ENCODE measurements at places on chromosomes 1 and 21.

- DNase-seq: no peak
These were observed 150.6 kb downstream of the MRPL39 start for GRCh38 chr21:25456672-25457071.

DNA sequence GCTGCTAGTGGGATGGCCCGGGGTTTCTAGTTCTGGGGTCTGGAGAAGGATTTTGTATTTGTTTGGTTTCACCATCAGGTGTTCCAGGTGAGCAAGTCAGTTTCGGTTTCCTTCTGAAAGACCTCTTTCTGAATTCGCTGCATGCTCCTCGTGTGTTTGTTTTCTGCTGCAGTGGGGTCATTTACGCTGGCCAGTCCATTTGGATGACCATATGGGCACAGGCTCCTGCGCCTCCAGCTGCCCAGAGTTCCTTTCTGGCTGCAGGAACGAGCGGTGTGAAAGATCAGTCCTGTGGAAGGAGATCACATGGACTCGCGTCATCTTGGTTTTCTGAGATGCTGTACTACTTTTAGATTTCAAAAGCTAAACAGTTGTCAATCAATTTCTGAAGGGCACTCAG lies 83.7 kb upstream of the GCLM start:
- no peak for DNase-seq

DNA sequence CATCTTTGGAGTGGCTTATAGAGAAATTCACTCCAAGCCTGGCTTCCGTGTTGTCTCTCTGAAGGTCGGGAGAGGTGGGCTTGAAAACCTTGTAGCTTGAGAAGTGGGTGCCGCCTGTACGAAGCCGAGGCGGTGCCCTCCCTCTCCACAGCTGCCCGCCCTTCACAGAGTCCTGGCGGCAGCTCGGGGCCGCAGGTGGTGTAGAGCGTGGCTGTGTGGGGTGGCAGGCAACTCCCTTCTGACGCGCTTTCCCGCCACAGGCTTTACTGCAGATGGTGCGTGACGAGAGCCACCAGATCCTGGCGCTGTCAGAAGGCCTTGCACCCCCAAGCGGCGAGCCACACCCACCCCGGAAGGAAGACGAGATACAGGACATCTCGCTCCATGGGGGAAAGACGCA lies 33.1 kb upstream of the DIP2A start:
- DNase-seq: no peak

DNA sequence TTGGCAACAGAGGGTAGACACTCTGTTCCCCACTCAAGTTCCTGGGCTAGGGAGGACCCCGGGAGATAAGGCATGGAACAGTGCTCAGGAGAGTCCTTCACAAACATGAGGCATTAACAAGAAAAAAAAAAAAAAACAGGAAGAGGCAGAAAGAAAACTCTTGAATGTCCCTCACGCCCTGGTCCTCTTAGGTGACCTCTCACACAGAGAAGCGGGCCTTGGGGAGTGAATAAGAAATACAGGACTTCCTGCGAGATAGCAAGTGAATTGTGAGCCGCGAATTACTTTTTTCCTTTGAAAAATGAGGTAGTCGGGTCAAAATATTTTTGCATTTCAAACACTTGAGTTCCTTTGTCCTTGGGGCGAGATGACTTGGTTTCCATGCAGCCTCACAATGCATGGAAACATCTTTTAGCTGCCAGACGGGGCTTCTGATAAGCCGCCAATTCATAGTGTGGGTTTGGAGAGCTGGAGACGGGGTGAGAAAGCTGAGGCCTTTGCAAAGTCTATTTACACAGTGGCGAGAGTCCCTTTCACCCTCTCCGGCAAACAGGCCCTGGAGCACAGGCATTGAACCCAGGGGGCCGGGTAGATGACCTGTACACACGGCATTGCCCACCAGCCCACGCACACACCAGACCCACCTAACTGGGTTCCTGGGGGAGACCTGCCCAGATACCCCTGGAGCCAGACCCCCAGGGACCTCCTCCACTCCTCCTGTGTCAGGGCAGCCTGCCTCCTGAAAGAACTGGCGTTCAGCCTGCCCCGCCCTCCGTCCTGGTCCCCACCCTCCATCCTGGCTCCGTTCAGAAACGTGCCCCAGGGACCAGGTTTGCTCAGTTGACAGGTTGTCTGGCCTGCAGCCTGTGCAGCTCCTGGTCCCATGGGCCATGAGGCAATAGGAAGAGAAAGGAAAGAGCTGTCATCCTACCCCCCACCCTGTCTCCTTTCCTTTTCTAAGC lies 192.3 kb downstream of the PRDM16 start:
- DNase-seq: no peak

GRCh38 chr21:37582590-37582989 lies 216.0 kb downstream of the DYRK1A start:
- DNase-seq: peak; percentile 62

- peak; percentile 7 for DNase-seq
These were observed 51.6 kb downstream of the ZNF644 start for GRCh38 chr1:90970208-90970607.

GRCh38 chr1:75632350-75632949 lies 21.5 kb upstream of the SLC44A5 start:
- DNase-seq: peak; percentile 46

GRCh38 chr1:232704256-232704655 lies 74.3 kb upstream of the SIPA1L2 start:
- DNase-seq: peak; percentile 42

DNA sequence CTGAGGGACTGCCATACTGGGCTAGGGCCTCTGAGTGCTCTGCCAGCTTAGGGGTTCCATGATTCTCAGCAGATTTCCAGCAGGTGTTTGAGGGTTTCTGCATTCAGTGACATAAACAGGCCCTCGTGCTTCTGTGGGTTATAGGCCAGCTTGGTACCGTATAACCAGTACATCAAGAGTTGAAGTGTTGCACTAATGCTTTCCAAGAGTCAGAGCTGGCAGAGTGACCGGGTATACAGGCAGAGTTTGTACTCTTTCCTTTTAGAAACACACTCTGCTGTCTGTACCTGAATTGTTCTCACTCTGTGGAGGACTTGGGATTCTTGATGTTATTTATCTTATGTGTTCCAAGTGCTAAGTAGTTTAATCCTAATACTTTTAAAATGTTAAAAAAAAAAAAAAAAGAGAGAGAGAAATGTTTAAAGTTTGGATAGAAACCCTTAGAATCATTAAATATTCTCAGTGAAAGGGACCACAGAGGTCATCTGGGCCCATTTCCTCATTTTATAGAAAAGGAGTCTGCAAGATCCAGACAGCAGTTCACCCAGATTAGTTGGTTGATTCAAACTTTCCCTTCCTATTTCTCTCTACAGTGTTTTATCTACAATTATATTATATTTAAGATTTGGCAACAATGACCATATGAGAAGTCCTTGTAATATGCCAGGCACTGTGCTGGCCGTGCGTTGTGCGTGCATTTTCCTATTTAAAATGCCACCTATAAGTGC lies 325.8 kb downstream of the KIF26B start:
- DNase-seq: no peak

- no peak for DNase-seq
These were observed 137.9 kb upstream of the CAMK1G start for GRCh38 chr1:209445576-209445975.

DNA sequence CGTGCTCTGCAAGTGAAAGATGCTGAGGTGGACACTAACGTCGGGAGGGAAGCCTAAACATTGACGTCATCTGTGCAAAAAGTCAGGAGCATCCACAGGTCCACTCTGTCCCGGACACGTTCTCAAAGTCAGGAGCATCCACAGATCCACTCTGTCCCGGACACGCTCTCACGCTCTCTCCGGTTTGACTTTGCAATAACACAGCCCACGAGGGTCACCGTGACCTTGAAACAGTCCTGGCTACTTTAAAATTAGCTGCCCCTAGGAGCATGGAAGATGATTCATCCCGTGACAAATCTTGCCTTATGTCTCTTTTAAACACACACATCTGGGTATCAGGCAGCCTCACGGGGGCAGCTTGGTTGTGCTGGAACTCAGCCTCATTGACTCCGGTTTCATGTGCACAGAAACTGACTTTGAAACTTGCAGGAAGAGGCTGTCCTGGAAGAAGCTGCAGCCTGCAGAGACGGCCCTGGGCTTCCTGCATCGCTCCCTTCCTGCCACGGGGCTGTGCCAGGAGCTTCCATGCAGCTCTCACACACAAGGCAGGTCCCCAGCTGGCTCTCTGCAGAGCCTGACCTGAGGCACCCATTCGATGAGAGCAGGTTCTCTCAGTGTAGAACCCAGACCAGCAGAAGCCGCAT lies 18.1 kb upstream of the COL18A1 start:
- DNase-seq: no peak

DNA sequence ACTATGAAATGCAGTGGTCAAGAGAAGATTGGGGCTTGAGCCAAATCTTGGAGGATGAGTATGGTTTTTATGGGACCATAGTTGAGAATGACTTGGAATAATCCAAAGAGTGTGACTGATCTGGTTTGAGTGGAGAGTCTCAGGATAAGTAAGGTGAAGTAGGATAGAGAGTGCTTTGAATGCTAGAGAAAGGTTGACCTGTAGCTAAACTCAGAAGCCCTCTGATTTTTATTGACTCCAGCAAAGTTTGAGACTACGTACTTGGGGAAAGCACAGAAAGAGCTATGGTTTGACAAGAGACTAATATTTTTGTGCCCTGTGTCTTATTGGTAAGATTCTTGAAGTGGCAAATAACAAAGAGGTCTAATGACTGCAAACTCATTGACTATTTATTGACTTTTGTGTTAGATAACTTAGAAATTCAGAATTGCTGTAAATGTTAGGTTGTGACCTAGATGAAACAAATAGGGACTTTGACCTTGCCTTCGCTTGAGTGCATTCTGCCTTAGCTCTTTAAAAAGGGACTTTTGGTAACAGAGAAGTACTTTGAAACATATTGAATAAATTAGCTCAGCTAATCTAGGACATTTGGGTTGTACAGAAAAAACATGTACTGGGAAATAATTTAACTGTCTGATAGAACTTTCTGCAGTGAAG lies 35.1 kb downstream of the UAP1 start:
- no peak for DNase-seq

DNA sequence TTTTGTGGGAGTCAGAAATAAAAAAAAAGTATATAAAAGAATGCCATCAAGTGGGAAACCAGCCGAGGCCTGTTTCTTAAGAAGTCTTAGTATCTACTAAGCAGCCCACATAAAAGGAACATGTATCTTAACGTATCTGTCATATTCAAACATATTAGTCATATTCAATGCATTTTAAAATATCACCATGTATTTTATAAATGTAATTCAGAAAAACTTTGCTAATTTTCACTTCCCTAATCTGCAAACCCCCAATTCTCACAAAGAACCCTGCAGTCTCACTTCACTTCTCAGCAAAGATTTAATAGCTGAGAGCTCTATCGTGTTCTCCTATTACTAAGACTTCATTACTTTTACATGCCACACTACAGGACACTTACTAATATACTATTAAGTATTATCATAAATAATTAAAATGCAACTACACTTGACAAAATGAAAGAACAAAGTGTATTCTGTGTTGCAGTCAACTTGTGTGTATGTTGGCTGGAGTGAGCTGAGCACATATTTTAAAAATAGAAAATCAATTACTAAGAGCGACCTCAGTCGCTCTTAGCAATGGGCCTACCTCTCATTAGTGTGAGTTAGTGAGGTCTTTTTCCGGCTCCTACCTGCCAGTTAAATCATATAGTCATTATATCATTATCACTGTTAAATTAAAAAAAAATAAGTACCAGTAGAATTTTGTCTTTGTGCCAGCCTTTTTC lies 484.3 kb downstream of the LMO4 start:
- DNase-seq: no peak

DNA sequence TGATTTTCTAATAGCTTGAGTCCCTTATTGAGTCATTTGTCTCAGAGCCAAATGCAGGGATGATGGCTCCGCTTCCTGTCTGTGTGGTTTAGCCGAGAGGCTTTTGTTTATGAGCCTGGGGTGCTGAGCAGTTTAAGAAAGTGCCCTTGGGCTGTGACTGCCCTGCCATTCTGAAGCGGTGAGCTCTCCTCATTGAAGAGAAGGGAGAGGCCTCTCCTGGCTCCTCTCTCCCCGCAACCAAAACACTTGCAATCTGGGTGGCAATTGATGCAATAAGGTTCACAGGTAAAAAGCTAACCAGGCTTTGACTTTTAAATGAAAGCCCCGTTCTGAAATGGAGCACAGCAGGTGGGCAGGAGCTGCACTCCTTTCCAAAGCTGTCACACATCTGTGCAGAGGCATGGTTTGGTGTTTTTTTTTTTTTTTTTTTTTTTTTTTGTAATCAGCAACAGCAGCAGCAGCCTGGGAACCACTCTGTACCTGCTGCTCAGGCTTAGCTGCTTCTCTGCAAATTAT lies 403.7 kb downstream of the SIPA1L2 start:
- peak; percentile 86 for DNase-seq

DNA sequence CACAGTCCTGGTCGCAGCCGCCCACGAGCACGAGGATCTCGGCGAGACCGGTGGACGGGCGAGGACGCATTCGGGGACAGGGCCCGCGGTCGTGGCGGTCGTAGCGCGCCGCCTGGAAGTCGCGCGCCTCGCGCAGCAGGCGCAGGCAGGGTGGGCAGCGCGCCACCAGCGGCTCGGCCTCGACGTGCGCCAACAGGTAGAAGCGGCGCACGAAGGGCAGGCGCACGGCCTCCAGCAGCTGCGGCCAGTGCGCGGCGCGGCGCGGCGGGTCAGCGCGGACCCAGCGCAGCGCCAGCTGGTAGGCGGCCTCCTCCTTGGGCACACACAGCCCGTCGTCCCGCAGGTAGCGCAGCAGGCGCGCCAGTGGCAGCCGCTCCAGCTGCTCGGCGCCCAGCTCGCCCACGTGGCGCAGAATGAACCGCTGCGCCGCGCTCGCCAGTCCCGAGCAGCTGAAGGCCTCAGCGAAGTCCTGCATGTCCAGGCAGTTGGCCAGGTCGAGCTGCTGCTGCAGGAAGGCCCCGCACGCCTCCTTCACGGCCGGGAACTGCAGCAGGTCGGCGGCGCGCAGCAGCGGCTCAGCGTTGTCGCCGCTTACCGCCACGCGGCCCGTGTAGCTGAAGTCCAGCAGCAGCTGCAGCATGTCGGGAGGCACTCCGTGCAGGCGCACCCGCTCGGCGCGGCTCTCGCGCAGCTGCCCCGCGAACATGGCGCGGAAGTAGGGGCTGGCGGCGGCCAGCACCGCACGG lies 573 bp downstream of the KLHL21 start:
- DNase-seq: peak; percentile 58

- no peak for DNase-seq
These were observed 4.9 kb downstream of the C1orf198 start for GRCh38 chr1:230863449-230863848.

DNA sequence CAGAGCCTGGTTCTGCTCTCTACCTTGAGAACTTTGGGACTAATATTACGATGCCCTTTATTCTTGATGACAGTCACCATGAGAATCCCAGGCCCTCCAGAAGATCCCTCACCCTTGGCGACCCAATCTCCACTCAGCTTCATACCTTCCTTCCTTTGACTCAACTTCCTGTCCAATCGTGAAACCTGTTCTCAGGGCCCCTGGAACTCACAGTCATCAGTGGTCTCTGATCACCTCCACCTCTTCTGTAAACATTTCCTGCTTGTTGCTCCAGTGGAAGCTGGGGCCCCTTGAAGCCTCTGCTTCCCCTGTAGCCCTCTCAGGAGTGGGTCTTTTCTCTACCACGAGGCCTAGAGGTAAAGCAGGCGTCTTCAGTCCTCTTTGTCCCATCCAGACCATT lies 79.1 kb downstream of the MRPS6 start:
- no peak for DNase-seq

Measured in NCI-H69 (cell line).